Activated T-helper 1 cell treated with Interleukin-2 at 50 U/mL for 16 hours (primary cell): ENCODE measurements at places on chromosomes 5 and 9.

- DNase-seq = no peak
Measured at GRCh38 chr9:105238302-105238701, 6.1 kb upstream of the SLC44A1 start.

- no peak for DNase-seq
Measured at GRCh38 chr5:126516133-126516532, 78.9 kb downstream of the ALDH7A1 start.

GRCh38 chr5:116157902-116158301 lies 73.1 kb downstream of the COMMD10 start:
- no peak for DNase-seq

DNA sequence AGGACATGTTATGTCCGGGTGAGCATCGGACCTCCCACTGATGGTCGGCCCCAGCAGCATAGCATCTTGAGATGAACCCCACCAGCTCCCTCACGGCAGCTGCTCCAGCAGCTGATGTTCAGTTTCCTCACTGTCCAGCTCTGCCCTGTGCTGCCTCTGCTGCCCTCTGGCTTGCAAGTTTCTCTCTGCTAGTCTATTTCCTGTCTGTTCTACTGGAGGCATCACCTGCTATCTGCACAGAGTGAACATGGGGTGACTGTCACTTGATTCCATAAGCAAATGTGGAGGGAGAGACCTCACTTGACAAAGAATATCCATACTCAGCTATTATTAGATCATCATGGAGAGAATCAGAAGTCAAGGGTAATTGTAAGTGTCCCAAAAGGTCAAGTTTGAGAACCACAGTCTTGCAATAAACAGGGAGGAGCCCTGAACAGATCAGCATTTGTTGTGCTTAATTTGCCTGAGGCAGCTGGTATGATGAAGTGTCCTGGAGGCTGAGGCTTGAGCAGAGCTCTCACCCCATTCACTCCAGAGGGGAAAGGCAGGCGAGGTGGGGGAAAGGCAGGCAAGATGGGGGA lies 702.8 kb downstream of the SEMA5A start:
- no peak for DNase-seq

GRCh38 chr5:122849771-122850170 lies 4.4 kb downstream of the SNX24 start:
- DNase-seq = no peak

DNA sequence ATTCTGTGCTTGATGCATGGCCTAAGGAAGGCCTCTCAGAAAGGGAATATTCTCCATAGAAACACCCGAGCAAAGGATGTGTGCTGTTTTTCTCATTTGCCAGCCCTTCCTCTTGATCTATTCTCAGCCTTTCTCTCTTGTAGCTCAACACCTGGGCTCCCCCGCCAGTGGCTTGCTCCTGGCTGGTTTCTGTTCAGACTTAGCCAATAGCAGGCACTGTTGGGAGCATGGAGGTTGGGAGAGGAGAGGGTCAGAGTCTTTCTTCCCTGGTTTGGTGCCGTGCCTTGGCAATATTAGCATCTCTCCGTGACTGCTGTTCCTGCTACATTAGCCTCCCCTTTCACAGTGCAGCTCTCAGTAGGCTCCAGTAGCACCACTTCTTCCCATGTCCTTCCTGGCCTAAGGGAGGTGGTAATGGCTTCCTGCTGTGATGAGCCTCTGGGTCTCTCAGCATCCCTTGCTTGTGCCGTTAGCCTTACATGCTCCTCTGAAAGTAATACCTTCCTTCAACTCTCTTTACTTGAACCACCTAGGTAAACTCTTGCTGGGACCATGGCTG lies 269.7 kb upstream of the GAS1 start:
- DNase-seq = no peak
